ENCODE measurements at places on chromosomes 11 and 22.

DNA sequence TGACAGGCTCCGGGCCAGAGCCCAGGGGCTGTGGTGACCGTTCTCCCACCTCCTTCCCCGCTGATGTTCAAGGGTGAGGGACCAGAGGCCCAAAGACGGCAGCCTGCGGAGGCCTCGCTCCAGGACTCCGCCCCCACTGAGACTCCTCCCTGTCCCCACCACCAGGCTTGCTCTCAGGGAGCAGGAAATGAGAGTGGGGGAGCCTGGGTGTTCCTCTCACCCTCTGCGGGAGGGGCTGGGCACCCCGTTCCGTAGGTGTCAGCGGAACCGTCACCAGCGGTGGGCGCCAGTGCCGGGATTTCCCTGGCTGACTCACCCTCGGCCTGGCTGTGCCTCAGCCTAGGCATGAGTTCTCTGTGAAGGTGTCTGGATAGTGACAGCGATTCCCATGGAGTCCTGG, 15.7 kb downstream of the DAGLA start:
- peak; percentile 84 for DNase-seq

GRCh38 chr11:95450547-95451123, 219.6 kb upstream of the SESN3 start:
- DNase-seq, result peak; percentile 34

GRCh38 chr11:76038608-76039007, 167.7 kb downstream of the WNT11 start:
- no peak for DNase-seq

- no peak for DNase-seq
These were observed 35.3 kb upstream of the HORMAD2 start for GRCh38 chr22:30044881-30045493.

- DNase-seq, result no peak
These were observed 8.7 kb upstream of the RGL4 start for GRCh38 chr22:23682077-23682476.

DNA sequence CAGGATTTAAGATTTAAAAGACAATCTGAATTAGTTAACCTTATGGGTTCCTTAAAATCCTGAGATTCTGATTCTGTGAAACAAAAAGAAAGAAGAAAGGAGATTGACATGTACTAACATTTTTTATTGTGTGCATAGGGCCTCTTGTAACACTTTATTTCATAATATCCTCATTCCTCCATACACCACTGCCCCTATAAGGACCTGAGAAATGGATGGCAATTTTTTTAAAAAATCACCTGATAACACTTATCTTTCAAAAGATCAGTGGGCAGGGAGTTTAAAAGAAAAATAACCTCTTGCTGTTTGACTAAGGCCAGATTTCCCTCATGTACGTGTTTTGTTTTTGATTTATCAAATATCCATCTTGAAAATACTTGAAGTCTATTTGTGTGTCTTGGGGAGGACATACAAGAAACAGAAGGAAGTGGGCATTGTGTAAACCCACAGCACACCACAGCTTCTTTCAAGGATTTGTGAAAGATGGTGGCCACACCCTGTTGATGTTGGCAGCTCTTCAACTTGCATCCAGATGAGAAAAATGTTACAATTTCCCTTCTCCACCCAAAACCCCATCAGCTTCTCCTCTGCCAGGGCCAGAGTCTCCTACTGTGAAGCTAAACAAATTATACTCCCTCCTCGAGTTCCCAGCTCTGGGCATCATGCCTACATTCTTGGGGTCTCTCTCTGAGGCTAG, 35.0 kb upstream of the MPEG1 start:
- peak; percentile 45 for DNase-seq

DNA sequence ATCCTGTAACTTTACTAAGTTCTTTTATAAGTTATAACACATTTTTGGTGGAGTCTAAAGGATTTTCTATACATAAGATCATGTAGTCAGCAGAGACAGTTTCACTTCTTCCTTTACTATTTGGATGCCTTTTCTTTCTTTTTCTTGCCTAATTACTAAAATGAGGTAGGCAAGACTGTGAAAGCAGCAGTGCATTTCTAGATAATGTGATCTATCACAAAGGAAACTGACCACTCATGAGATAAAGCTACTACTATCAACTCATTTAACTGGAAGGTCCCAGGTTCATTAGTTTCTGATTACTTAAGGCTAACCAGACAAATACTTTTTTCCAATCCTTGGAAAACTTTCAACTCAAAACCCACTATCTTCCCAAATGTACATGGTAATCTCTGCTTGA, 196.2 kb upstream of the E2F8 start:
- DNase-seq, result no peak

DNA sequence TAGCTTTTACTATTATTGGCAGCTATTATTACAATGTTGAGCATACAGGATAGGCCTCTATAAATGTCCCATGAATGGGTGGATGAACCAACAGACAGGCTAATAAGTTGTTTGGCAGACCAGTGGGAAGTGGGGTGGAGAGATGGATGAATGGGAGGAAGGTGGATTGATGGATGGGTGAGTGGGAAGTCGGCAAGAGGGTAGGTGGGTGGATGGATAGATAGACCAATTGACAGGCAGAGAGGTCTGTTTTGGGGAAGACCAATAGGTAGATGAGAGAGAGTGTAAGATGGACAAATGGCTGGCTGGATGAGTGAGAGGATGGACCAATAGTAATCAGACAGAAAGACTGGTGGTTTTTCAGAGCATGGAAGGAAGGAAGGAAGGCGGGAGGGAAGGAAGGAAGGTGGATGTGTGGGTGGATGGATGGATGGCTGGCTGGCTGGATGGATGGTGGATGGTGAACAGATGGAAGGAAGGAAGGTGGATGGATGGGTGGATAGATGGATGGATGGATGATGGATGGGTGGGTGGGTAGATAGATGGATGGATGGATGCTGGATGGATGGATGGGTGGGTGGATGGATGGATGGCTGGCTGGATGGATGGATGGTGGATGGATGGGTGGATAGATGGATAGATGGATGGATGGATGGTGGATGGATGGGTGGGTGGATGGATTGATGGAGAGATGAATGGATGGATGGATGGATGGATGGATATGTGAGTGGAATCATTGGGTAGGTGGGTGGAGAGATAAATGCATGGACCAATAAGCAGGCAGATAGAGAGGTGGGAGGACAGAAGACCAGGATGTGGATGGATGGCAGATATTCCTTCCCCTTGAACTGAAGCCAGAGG, 37.4 kb downstream of the RASD2 start:
- DNase-seq, result no peak

- no peak for DNase-seq
These were observed 254.2 kb downstream of the TENM4 start for GRCh38 chr11:79186669-79187068.

GRCh38 chr11:62770778-62771143, 435 bp upstream of the TAF6L start:
- DNase-seq, result peak; percentile 35

DNA sequence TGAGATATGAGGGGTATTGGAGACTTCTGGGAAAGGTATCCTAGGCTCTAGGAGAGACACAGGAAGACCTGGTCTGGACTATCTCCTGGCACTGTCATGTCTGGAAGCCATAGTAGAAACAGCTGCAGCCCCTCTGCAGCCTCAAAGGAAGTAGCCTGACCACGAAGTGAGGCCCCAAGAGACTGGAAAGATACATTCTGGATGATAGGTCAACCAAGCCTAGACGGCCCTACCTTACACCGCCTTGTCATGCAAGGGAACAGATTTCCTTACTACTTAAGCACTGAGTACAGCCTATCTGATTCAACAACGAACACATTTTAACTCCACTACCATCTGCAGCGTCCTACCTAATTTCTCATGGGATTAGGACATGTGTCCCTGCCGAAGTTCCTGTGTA, 31.1 kb downstream of the UQCR10 start:
- DNase-seq, result no peak

GRCh38 chr11:44727373-44728287, 868 bp downstream of the TSPAN18 start:
- DNase-seq, result peak; percentile 94

DNA sequence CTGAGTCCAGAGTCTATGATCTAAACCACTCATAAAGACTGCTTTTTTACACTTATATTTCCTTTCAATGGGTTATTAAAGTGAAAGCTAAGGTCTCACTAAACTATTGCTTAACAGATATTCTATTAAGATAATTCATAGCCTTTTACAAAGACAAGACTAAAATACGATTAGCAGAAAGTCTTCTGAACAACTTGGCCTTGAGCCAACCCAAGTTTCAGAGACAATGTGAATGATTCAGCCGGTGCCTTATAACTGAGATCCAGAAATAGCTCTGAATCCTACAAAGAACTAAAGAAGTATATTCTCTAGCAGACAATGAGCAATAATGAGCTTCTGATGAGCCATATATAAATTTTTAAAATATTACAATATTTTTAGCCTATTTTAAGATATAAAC, 41.5 kb upstream of the CARD18 start:
- peak; percentile 16 for DNase-seq

- DNase-seq, result no peak
These were observed 100.1 kb downstream of the DBX1 start for GRCh38 chr11:20060181-20060580.

GRCh38 chr11:2287091-2287490, 14.6 kb downstream of the C11orf21 start:
- no peak for DNase-seq

DNA sequence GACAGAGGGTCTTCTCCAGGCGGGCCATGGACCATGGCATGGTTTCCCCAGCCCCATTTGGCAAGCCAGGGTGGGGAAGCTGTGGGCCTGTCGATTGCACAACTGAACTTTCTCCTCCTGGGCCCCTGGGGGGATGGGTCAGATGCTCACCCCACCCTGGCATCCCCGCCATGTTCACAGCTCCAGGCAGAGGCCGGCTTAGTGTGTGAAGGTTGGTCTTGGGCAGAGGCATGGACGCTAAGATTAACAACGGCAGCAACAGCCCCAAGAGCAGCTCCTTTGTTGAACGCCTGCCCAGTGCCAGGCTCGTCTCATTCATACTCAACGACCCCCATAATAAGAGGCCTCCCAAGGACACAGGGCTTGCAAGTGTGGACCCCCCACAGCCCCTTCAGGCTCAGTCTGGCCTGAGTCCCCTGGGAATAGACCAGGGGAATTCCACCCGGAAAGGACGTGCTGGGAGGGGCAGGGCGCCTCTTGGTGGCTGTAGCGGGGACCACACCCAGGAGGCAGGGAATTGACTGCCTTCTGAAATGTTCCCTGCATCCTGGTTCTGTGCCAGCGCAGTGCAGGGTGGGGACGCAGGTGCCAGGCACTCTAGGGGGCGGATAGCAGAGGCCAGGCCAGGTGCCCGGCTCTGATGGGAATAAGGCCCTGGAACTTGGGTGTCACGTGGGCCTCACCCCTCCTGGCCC, 8.3 kb downstream of the TSPO start:
- peak; percentile 38 for DNase-seq

GRCh38 chr11:83205608-83206185, 12.2 kb downstream of the ANKRD42 start:
- no peak for DNase-seq

GRCh38 chr11:57499413-57499982, 16.0 kb downstream of the SLC43A1 start:
- peak; percentile 100 for DNase-seq

DNA sequence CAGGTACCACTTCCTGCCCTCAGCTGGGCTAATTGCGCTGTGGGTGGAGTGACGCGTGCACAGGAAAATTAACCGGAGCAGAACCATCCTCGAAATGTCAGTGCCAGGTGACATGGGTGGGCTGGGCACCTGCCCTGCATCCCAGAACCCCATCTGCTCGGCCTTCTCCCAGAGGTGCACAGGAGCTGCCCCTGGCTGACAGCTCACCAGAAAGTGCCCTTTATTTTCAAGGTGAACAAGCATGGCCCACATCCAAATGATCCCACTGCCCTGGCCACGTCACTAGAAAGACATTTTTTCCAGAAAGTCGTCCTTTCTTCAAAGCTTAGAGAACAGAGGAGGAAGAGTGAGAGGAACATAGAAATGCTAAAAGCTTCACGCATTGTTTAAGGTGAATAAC, 4.1 kb upstream of the ELFN2 start:
- DNase-seq, result no peak

GRCh38 chr11:99098258-99098657, 77.5 kb downstream of the CNTN5 start:
- DNase-seq, result no peak

- no peak for DNase-seq
These were observed 38.1 kb upstream of the LDLRAD3 start for GRCh38 chr11:35905646-35906276.

DNA sequence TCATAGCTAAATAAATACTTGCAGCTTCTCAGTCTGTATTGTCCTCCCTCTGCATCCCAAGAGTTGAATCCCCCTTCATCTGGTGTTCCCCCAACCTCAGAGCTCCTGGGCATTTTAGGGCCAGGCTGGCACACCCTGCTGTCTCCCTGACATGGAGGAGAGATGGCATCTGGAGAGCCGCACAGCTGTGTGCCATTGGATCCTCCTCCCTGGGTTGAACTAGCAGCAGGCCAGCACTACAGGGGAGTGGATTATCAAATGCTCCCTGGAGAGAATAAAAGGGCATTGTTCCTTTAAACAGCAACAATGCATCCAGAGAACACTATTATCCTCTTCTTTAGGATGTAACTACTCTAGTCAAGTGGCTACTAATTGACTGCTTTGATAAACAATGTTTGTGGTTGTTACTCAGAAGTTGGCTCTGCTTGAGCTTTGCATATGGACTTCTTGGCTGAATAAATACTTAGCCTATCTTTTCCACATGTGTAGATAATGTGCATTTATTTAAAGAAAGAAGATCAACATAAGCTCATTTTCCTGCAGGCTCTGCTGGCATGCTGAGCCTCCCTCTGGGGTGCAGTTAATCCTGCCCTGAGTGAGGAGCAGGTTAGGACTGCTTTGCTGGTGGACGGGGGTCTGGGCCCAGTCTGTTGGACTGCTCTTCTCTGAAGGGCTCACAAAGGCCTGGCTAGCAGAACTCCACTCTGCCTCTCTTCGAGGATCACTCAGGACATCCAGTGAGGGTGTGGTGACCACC, 897.2 kb downstream of the TBC1D22A start:
- DNase-seq, result no peak

GRCh38 chr11:96185220-96185768, 157.7 kb downstream of the MAML2 start:
- DNase-seq, result no peak

DNA sequence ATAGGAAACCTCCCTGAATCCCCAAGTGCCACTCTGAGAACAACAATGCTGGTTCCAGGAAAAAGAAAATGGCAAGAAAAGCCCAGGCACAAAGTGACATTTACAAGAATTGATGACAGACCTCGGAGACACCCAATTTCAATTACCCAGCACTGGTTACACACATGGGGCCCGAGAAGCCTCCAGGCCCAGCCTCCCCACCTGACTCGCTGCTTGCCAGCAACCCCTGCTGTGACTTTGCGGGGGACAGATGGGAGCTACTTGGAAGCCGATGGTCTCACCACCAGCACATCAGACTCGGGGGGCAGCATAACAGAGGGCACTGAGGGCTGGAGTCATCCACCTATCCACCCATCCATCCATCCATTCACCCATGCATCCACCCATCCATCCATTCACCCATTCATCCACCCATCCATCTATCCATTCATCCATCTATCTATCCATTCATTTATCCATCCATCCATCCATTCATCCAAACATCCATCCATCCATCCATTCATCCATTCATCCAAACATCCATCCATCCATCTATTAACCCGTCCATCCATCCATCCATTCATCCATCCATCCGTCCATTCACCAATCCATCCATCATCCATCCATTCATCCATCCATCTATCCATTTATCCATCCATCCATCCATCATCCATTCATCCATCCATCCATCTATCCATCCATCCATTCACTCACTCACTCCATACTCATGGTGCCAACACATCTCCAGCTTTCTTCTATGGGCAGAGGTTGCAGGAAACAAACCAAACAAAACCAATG, 567.6 kb downstream of the BRD1 start:
- no peak for DNase-seq

GRCh38 chr22:19508024-19508776, 16.0 kb downstream of the CLDN5 start:
- DNase-seq, result no peak

- no peak for DNase-seq
These were observed 1348.2 kb upstream of the RAG2 start for GRCh38 chr11:37946155-37946766.
